Mesenteric fat pad (tissue), 1 donor: ENCODE measurements at places on chromosomes 5 and 9. TPM values are rescaled to one million over a fixed set of nuclear protein-coding genes. Genes with fewer than 3 reads are reported as not detected.

GRCh38 chr9:135879619-135880018 is 27.7 kb downstream of the CAMSAP1 start:
- DNase-seq, result peak; percentile 8

Gene IL31RA
- total RNA-seq, result not detected

- no peak for DNase-seq
Observed at GRCh38 chr5:154780128-154780527, 25.0 kb downstream of the LARP1 start.

DNA sequence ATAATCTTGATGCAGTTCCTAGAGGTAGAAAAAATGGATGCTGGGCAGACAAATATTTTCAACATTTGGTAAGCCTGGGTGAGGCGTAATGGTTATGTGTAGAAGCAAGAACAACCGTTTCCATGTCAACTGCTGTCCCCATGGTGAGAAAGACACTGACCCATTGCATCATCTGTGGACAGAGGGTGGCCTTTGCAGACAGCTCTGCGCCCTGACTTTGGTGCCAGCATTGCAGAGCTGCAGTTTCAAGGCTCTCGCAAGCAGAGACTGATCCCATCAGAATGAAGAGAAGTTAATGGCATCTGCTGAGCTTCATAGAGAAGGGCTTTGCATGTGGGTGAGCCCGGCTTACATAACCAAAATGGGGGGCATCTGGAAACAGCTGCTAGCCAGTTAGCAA is 179.0 kb upstream of the ADRA1B start:
- no peak for DNase-seq

DNA sequence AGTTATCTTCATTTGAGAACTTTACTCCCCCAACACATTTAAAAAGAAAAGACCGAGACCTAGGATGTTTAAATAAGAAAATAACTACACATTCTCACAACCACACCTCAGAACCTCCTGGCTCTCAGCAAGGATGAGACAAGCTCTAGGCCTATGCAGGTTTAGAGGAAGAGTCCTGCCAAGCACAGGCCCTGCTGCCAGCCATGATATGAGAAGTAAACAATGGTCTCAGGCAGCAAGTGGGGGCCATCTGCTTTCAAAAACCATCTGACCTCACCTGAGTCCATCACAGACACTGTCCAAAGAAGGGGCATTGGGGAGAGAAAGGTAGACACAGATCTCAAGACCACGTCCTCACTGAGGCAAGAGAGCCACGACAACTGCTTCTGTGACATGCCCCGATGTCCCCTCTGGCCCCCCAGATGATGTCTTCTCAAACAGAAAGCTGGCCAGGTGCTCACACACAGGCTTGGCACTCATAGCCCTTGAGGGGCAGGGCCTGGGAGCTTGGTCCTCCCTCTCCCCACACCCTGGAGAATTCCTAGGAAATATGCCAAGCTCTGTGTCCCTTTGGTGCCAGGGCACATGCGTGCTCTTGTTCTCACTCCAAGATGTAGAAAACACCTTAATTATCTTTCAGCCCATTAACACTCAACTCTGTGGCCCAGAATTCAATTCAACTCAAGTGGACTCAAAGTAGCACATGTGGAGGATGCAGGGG is 150.4 kb downstream of the FSTL4 start:
- DNase-seq, result peak; percentile 60

DNA sequence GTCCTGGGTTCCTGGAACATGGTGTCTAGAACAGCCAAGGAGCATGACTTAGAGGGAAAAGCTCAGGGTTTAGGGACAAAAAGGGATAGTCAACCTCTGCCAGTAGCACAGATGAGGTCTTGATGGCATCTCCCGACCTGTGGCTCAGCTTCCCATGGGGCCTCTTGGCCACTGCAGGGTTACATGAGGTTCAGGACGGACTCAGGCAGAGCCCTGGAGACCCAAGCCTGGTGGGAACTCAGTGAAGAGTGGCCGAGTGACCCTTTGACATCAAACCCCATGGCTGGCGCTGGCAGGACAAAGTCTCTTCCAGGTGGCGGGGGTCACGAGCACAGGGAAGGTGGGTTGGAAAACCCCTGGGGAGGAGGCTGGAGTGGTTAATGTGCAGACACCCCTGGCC is 57.8 kb downstream of the MTRR start:
- no peak for DNase-seq

DNA sequence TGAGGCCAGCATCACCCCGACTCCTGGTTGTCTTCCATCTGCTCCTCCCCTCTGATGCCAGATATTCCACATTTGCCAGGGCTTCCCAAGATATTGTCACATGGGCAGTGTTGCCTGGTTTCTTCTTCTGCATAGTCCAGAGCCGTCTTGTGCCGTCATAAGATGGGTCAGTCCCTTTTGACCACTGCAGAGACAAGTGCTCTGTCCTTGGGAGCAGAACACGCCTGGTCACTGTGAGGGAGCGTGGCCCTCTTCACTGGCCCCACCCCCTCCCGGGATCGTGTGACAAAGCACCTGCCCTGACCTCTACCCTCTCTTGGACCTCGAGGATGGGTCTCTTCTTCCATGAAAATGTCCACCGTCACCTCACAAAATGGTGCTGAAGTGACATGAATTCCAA is 41.6 kb downstream of the UBE2QL1 start:
- no peak for DNase-seq

DNA sequence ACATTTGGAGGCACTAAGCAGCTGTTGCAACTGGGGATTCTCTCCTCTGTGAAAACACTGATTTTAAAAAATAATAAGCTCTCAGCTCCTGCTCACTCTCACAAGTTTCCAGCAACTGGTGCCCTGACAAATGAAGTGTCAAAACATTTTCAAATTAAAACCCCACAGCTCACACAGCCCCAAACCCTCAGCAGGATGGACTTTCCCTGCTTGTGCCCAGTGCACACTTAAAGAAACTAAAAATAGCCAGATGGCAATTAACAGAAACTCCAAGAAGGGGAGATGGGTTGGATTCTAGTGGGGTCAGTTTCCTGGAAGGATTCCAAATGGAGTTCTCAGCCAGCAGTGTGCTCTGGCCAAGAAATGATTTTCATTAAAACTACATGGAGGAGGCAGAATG is 163.0 kb upstream of the PUM3 start:
- no peak for DNase-seq

GRCh38 chr5:151173711-151174611 is 16.4 kb upstream of the ANXA6 start:
- no peak for DNase-seq

DNA sequence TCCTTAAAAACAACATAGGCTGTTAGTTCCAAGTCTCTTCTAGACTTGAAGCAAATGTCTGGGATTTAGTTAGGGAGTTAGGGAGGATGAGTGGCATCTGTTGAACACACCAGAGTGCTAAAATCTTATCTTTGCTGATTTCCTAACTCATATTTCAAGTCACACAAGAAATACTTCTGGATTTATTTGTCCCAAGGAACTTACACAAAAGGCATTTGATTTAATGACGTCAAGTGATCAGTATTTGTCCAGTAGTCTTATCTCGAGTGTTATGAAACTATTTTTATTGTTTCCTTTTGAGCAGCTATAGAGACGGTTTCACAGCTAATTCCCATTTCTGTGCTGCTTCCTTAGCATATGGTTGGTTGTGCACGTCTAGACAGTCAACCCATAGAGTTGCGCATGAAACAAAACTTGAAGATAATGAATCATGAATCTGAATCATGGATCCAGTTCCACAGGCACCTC is 140.5 kb upstream of the TUT7 start:
- no peak for DNase-seq

GRCh38 chr5:150014456-150014855 is 13.9 kb downstream of the HMGXB3 start:
- DNase-seq, result no peak

GRCh38 chr9:122453677-122454135 is 24.0 kb downstream of the OR1J1 start:
- DNase-seq, result no peak

DNA sequence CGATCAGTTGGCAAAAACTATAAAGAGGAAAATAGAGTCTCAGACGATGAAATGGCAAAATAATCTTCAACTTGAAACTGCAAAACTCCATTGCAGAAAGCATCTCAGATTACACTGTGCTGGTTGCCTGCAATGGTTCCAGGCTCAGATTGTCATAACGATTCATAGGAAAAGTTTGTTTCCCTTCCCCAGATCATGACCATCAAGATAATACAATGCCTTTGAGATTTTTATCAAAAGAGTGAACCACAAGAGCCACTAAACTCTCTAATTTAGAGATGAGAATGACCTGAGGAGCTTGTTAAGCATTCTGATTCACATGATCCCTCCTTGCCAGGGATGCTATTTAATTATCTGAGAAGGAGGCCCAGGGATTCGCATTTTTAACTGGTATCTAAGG is 52.6 kb upstream of the ITGA1 start:
- no peak for DNase-seq

Gene GPR150
- 0.32 TPM for total RNA-seq

DNA sequence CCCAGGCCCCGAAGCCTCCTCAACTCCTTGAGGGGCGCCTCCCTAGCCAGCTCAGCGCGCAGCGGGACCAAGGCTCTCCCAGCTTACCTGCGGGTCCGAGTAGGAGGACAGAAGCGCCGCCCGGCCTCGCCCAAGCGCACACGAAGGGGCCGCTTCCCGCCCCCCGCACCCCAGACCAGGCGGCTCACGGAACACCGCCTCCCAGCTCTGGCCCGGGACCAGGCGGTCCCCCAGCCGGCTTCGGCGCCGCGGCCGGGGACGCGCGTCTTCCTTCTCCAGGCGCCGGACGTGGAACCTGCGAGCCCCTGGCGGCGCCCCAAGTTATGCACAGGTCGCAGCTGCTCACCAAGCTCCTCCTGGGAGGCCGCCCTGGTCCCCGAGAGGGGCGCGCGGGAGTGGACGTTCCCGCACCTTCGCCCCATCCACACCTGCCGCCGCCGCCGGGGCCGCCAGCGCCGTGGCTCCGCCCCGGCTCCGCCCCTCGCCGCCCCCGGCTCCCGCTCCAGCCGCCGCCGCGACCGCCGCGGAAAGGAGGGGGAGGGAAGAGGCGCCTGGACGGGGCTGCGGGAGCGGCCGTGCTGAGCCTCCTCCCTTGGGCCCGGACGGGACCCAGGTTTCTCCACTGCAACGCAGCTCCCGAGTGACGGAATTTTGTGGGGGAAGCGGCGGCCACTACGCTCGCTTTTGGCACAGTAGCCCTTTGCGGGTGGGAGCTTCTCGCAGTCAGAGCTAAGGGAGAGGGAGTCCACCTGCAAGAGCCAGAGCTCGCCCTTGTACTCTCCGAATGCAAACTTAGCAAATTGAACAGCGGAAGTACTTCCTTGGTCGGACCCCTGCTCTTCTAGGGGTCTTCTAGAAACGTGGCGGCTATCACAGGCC is 77.5 kb upstream of the IFNE start:
- DNase-seq, result peak; percentile 88

DNA sequence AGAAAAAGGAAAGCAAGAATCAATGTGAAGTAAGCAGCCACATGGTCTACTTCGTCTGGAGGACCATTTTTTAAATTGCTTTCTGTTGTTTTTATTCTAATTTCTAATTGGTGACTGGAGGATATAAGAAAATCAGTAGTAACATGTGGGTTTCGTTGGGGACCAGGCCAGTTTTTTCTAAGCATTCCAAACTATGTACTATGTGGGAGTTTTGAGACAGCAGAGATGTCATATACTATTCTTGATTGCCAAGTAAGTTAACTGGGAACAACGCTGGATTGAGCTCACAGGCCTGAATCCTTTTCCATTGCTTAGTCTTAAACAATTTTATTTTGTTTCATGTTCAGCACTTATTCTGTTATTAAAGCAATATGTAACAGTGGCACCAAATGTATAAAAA is 225.7 kb downstream of the TMEM167A start:
- DNase-seq, result no peak

DNA sequence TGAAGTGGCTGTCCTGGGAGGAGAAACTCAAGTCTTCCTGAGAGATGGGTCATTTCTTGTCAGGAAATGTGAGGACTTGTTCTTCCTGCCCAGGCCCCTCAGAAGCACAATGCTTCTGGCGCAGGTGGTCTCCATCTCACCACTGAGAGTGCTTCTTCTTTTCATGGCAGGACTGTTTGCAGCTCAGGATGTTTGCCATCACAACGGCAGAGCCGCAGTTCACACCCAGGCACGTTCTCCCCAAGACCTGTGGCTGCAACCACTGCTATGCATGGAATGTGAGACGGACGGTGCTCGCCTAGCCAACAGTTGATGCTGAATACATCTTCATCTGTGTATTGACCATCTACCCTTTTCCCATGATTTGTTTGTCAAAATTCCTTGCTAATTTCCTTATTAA is 216.3 kb downstream of the GADD45G start:
- no peak for DNase-seq

DNA sequence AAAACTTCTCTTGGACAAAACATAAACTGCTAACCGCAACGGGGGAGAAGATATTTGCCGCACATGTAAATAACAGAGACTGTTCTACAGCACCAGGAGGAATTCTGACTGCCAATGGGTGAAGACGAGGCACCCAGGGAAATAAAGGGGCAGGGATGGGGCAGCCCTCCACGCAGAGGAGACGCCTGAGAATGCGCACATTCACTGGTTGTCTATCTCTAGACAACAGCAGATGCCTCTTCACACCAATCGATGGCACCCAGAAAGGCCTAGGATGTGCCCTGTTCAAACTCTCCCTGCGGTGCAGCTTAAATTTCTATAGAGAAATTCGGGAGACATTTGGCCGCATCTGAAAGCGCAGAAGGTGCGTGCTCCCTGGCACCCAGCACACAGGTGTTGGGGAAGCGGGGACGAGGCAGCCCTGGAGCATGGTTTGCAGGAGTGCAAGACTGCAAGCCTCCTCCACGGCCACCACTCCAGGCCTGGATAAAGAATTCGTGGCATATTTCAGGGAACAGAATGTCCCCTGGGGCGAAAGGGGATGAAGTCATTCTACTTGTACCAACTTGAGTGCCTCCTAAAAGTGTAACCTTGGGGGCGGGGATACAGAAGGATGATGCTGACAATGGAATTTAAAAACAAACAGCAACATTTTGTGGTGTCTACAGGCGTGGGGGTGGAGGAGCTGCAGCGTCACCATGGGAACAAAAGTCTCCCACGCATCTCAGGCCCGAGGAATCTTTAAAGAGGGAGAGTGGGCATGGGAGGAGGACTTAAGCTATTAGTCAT is 6.3 kb upstream of the IRX2 start:
- no peak for DNase-seq

- peak; percentile 81 for DNase-seq
Observed at GRCh38 chr5:1548702-1549474, 25.1 kb upstream of the LPCAT1 start.
